Stimulated activated CD8-positive, alpha-beta memory T cell treated with anti-CD3 and anti-CD28 coated beads, Interleukin-4, amount 100 ng/mL, for 1 hour (primary cell): ENCODE measurements at places on chromosomes 5 and 9.

DNA sequence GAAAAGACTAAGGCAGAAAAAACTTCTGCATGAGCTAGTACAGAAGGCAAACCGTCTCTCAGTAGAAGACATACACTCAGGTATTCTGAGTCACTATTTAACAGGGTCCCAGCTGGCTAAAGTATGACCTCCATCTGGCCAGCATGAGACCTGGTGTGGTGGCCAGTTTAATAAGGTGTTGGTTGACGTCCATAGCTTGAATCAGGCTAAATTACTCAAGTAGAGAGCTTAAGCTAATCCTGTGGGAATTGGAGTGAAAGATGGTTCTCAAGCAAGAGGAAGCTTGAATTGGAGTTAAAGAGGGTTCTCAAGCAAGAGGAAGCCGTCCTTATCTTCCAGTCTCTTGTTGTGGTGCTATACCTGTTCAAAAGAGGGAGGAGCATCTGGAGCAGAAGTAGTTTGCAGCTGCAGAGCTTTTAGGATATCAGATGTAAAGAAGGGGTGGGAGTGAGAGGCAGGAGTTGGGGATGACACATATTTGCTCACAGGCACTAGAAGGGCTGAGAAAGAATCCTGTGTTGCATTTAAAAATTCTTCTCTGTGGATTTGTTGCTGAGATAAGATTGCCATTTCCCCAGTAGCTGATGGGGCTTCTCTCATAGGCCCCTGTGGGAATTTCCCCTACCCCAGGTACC, 136.1 kb upstream of the RUSC2 start:
- no peak for DNase-seq

- DNase-seq: no peak
Observed at GRCh38 chr5:92283521-92283920, 900.4 kb upstream of the ARRDC3 start.

- DNase-seq: no peak
Observed at GRCh38 chr5:36418152-36418979, 116.7 kb upstream of the RANBP3L start.

GRCh38 chr5:1156754-1157460, 44.5 kb upstream of the SLC6A19 start:
- DNase-seq: no peak

GRCh38 chr5:109701252-109701651, 11.5 kb downstream of the MAN2A1 start:
- no peak for DNase-seq

DNA sequence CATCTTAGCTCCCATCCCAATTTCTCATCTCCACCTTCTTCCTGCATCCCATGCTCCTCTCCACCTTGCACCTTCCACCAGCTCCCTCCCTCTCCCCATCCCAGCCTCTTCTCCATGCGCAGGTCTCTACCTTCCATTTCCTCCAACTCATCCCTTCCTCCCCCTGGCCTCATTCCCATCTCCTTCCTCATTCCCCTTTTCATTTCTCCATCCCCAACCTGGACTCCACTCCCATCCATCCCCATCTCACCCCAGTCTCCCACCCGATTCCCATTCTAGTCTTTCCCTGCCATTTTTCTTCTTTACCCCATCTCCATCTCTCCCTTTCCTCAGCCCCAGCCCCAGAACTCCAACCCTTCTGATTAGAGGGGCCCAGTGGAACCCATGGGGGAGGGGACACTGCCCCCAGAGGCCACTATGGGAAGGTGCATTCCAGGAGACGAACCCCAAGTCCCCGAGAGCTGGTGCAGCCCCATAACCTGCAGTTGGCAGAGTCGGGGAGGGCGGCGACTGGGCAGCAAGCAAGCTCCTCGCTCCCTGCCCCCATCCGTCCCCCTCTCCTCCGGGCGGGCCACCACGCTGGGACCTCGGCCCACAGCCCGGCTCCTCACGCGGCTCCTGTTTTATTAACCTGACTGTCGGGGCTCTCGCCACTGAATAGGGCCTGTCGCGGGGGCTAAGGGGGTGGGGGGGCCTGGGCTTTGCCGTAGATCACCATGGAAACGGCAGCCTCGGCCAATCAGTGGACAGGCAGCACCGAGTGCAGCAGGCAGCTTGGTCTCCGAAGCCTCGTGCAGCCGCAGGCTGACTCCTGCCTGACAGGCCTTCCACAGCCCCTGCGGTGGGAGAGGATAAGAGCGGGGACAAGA, 66.7 kb downstream of the PCDH1 start:
- DNase-seq: peak; percentile 9

DNA sequence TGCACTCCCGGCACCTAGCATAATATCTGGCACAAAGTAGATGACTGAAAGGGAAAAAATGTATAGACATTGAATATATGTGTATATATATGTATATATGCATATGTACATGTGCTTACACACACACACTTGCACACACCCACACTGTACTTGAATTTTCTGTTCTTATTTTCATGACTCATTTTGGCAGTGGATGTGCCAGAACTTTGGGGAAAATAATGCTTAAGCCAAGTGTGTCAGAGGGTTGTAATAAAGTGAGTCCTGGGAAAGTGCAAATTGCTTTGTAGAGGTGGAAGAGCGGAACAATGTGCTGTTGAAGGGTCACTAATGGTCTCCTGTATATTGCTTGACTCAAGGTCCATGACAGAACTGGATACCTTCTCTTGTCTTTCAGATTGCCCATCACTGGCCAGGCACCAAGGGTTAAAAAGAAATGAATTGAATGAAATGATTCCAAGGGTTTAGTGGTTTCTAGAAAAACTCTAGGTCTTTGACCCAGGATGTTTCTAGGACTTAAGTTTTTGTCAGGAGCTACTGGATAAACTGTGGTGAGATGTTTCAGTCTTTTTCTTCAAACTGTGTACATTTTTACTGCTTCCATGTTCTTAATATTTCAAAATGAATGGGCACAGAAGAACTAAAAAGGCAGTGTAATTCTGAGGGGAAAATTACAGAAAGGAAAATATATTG, 129.9 kb upstream of the MOCS2 start:
- DNase-seq: no peak

- DNase-seq: no peak
Observed at GRCh38 chr9:113787871-113788270, 88.2 kb upstream of the ZNF618 start.

DNA sequence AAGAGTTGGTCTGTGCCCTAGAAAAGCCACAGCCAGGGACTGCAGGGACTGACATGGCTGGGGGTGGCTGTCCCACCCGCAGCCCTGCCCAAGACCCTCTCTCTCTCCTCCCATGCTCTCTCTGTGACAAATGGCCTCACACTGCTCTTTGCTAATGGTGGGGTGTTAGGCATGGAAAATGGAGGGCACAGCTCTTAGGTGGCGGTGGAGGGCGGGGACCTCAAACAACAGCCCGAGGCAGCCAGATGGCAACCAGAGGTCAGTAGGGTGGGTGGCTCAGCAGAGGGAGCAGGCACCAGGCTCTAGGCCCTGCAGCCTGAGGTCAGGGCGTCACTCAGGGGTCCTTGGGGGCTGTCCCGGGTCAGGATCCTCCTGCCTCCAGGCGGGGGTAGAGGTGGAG, 73.9 kb upstream of the DAB2IP start:
- DNase-seq: no peak

DNA sequence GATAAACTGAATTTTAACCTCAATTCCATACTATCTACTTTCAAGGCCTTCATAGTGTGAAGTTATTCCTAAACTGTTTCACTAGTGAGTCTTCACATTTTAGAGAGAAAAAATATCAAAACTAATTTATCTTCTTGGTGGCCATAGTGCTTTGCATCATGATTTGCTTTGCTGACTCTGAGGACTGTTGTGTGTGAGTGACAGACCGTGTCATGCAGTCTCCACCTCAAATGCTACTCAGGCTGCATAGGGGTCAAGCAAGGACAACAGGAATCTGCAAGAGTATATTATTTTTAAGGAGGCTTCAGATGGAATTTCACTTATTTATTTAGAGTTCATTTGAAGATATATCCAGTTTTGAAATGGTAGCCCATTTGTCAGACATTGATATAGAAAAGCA, 34.5 kb downstream of the MACIR start:
- DNase-seq: no peak

GRCh38 chr5:158049459-158049858, 190.5 kb upstream of the CLINT1 start:
- no peak for DNase-seq

- no peak for DNase-seq
Observed at GRCh38 chr5:115186794-115187193, 17.1 kb upstream of the TRIM36 start.

- DNase-seq: no peak
Observed at GRCh38 chr9:5621327-5621726, 7.6 kb upstream of the RIC1 start.

DNA sequence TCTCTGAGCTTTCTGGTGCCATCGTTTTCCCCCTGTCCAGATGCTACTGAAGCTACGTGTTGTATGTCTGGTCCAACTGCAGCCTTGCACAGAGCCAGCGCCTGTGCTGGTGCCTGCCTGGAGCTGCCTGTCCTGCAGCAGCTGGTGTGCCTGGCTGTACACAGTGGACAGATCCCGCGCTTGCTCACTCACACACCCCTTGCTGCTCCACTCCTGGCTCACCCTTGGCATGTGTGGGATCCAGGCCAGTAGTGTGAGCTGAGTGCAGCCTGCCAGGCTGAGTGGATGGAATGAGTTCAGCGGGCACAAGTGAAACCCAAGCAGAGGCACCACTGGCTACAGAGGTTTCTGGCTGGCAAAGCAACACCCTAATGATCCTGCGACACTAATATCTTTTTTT, 40.4 kb downstream of the FER start:
- no peak for DNase-seq

DNA sequence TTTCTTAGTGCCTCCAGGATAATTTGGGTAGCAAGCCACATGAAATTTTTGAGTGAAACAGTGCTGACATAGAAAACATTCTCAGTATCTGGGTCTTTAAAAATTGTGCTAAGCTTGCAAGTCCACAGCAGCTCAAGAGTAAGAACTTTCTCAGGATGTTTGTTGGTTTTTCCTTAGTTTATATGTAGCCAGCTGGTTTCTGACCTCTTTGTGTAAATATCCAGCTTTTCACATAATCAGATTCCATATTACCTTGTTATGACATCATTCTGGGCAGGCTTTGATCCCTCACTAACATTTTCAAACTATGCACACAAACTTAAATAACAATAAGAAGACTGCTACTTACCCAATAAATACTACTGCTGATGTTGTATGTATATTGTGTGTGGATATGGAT, 82.9 kb upstream of the VCAN start:
- no peak for DNase-seq

DNA sequence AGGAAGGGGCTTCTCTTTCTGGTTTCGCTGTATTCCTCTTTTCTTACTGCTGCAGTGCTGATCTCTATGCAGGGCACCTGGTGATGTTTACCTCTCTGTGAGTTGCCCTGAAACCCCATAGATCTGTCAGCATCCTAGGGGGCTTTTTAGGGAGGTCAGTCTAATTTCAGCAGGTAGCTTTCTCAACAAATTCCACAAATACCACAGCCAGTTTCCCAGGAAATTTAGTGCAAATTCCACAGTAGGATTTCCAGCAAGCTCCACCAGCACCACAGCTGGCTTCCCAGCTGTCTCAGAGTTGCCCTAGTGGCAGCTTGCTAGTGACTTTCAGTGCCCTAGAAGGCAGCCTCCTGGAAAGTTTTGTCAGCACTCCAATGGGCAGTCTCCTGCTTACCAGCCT, 379.1 kb upstream of the SMC2 start:
- DNase-seq: no peak

- no peak for DNase-seq
Observed at GRCh38 chr5:178429491-178430185, 160.6 kb downstream of the COL23A1 start.

DNA sequence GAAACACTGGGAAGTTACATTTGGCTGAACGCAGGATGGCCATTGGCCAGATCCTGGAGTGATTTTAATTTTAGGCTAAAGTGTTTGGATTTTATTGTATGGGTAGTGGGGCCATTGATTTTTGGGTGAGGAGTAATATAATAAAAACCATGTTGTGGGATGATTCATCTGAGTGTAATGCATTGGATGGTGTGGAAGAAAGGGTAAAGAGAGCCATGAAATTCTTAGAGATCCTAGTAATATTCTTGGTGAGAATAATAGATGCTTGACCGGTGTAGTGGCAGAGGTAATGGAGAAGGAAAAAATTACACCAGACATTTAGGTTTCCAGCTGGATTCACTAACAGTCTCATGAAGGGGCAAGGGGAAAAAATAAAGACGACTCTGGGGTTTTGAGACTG, 158.1 kb downstream of the NPR3 start:
- no peak for DNase-seq

- DNase-seq: no peak
Observed at GRCh38 chr9:111035543-111036428, 2.5 kb downstream of the LPAR1 start.

DNA sequence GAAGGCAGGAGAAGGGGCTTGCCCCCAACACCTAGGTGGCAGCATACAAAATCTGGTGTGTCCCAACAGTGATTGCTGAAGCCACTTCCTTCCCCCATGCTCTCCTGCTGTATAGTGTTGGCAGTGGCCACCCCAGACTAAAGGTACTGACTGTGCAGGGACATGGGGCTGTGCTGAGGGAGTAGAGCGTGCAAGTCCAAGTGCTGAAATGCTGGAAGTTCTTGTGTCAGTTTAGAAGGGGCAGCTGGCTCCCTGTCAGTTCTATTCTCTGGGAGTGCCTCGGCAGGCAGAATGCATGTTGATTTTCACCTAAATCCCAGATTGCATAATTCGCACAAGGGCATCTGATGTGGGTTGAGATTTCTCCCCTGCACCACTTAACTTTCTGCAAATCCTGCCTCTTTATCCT, 68.6 kb downstream of the GDNF start:
- DNase-seq: no peak

GRCh38 chr5:32814620-32815019, 103.5 kb downstream of the NPR3 start:
- DNase-seq: no peak
